ENCODE measurements at places on chromosomes 11 and 22. TPM values are rescaled to one million over a fixed set of nuclear protein-coding genes. Genes with fewer than 3 reads are reported as not detected.

Gene B3GAT1
- polyA plus RNA-seq, result not detected

Gene ZNF143
- 30.5 TPM for polyA plus RNA-seq

Gene CAVIN3
- 13.6 TPM for polyA plus RNA-seq

Gene ADAMTS8
- polyA plus RNA-seq, result not detected

Gene SLC39A13
- polyA plus RNA-seq, result 27.4 TPM

Gene INS
- polyA plus RNA-seq, result not detected

Gene SYNGR1
- 39.6 TPM for polyA plus RNA-seq

Gene SUN2
- 211 TPM for polyA plus RNA-seq

Gene SAA4
- not detected for polyA plus RNA-seq

Gene SMPD1
- 4.2 TPM for polyA plus RNA-seq

Gene DKK3
- polyA plus RNA-seq, result not detected

Gene GGTLC3
- not detected for polyA plus RNA-seq

Gene CEP126
- polyA plus RNA-seq, result not detected

Gene OR52E8
- polyA plus RNA-seq, result not detected

Gene TSGA10IP
- polyA plus RNA-seq, result not detected

Gene GNAZ
- polyA plus RNA-seq, result not detected

Gene CCDC83
- not detected for polyA plus RNA-seq

Gene TMEM9B
- polyA plus RNA-seq, result 25.5 TPM

Gene PGA5
- polyA plus RNA-seq, result 1.0 TPM

Gene PHF5A
- 31.3 TPM for polyA plus RNA-seq

Gene MPEG1
- polyA plus RNA-seq, result 691 TPM

Gene CCDC188
- not detected for polyA plus RNA-seq

Gene BATF2
- polyA plus RNA-seq, result 1.1 TPM

Gene CARD10
- not detected for polyA plus RNA-seq

Gene ZPR1
- polyA plus RNA-seq, result 10.2 TPM

Gene CADM1
- not detected for polyA plus RNA-seq

Gene BTBD18
- not detected for polyA plus RNA-seq

Gene FGF19
- not detected for polyA plus RNA-seq

Gene GPR83
- 0.07 TPM for polyA plus RNA-seq

Gene ACRV1
- polyA plus RNA-seq, result not detected

Gene ALKBH3
- polyA plus RNA-seq, result 25.8 TPM

Gene CNIH2
- 1.2 TPM for polyA plus RNA-seq

Gene KIAA1671
- not detected for polyA plus RNA-seq

Gene PGM2L1
- polyA plus RNA-seq, result 0.62 TPM

Gene VPREB1
- polyA plus RNA-seq, result not detected

Gene TMEM138
- 50.7 TPM for polyA plus RNA-seq

Gene INPP5J
- 0.03 TPM for polyA plus RNA-seq

Gene SLCO2B1
- 0.13 TPM for polyA plus RNA-seq

Gene LRRN4CL
- polyA plus RNA-seq, result not detected

Gene KCNJ1
- polyA plus RNA-seq, result not detected

Gene NCF4
- 249 TPM for polyA plus RNA-seq

Gene AMOTL1
- 0.46 TPM for polyA plus RNA-seq

Data from CD14-positive monocyte (primary cell).